ENCODE measurements at places on chromosomes 1 and 21.

- DNase-seq: no peak
These were observed 78.5 kb downstream of the MPZL1 start for GRCh38 chr1:167800251-167800650.

- DNase-seq: no peak
These were observed 118.7 kb downstream of the GLIS1 start for GRCh38 chr1:53620061-53620855.

DNA sequence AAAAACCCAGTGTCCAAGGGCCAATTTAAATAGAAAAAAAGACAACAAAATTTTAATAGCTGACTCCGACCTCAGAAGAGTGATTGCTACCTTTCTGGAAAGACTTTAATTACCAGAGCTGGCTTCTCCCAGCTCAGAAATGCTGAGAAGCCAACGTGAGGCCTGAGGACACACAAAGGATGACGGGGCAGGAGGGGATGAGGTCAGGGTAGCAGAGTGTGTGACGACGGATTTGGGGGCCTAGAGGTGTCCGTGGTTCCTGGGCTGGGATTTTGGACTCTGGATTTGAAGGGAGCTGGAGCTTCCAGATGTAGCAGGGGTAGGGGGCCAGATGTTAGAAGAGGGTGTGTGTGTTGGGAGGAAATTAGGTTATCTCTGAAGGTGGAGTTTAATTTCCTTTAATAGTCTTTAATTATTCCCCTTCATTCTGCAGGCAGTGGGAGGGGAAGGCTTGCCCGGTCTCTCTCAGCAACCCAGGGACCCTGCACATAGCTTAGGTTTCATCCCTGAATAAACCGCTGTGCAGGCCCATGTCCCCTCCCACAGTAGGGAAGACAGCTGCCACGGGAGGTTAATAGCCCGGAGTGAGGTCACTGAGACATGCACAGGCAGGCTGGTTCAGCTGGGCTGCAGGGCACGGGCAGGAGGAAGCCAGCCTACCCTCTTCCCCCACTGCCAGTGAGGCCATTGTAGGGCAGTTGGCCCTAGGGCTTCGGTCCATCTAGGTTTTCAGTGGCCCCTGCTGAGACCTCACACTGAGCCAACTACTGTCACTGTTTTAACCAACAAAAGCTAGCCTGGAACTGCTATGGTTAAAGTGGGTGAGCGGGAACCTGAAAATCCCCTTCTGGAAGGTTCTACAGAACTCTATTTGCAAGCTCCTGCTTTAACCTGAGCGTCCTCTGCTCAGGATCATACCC is 3.8 kb upstream of the PADI3 start:
- DNase-seq: no peak

DNA sequence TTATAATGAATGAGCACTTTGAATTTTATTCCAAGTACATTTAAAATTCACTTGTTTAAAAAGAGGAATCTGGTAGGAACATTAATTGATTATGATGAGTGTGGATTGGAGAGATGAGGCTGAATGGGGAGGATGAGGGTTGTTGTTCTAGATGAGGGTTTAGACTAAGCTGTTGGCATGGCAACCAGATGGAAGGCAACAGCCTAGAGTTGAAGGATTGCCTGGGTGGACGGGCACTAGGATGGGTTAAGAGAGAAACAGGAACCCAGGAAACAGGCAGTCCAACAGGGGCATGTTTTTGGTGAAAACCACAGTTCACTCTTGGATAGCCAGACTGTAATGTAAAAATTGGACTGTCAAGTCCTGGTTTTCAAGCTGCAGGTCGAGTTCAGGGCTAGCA is 125.5 kb downstream of the CHRM3 start:
- DNase-seq: no peak
